ENCODE measurements at places on chromosomes 13 and 19.

DNA sequence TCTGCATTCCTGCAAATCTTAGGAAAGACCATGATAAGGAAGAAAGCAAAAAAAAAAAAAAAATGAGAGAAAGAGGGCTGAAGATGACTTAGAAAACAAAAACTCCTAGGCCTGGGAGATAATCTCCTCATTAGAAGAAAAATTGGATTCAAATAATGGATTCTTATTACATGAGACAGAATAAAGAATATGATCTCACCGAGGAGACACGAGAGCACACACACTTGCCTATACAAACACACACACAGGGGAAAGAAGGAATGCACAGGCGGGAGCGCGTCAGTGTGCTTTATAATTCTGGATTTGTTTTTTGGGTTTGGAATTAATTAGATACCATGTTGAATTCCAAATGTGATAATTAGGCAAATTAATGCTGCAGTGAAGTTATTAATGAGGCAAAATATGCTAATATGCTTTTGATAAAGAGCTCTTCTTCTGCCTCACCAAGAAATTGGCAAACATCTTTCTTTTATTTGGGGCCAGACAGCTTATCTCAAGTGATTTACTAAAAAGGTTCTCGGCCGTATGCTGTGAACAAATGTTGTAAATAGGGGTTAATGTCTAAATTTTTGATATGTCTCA is 36.1 kb upstream of the PCDH8 start:
- no peak for DNase-seq

GRCh38 chr19:17841810-17842662 is 5.7 kb downstream of the JAK3 start:
- peak; percentile 63 for DNase-seq

DNA sequence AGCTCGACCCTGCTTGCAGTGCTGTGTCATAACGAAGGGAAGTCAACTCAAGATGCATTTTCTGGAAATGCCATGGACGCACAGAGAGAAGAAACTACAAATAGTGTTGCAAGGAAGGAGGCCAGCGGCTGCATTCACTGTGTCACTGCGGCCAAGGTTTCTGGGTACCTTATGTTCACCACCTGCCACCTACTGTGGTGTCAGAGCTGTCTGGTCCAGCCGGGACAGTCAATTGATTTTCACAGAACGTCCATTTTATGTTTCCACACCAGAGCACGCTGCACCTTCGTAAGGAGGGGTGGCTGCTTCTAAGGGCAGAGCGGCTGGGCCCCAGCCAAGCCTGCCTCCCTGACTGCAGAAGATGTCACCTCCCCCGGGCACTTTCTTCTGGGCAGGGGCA is 17.7 kb downstream of the TSHZ3 start:
- DNase-seq, result no peak

GRCh38 chr13:92896842-92897241 is 329.8 kb upstream of the GPC6 start:
- DNase-seq, result peak; percentile 21

GRCh38 chr13:21336609-21337349 is 122.3 kb downstream of the ZDHHC20 start:
- DNase-seq, result no peak

Measured in IMR-90 (cell line).